GF-D8 (cell line): ENCODE measurements at places on chromosomes 7 and 10.
A peak's percentile ranks its signal among the peaks of the same experiment; 100 is the strongest.

- no peak for DNase-seq
Observed at GRCh38 chr7:44102846-44103565, 1.1 kb upstream of the AEBP1 start.

DNA sequence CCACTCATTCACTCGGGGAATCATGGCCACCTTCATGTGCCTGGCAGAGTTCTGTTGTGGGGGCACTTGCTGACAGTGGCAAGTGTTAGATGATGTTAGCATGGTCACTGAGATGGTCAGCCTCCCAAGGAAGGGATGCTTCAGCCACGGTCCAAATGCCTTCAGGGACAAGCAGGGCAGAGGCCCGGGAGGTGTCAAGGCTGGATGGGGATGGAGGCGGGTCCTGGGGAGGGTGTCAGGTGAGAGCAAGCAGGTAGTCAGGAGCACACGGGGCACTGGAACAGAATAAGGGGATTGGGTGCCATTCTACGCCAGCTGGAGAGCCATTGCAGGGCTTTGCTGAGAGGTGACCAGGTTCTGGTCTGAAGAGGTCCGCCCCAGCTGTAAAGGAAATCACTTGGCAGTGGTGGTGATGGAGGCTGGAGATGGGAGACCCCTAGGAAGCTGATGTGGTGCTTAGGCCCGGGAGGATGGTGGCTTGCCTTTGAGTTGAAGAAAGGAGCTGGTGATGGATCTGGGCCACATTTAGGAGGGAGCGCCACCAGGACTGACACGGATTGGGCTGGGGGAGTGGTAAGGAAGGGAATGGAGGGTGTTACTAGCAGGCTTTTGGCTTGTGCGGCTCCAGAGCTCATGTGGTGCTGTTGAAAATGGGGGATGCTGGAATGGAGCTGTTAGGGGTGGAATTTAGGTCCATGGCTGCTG is 24.1 kb downstream of the AGAP3 start:
- DNase-seq, result no peak

DNA sequence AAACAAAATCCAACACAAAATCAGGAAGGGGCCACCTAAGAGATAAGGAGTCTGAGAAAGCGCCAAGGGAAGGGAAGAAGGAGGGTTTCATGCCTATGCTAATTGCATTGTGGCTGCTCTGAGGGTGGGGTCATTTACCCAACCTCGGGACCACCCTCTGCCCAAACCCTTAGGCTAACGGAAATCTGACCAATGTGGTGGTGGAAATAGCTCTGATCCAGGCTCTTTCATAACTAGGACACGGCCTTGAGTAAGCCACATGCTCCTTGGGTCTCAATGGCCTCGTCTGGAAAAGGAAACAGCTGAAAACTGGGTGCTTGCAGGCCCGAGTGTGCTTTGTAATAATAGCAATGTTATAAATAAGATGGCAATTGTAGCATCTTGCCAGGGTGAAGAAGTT is 14.9 kb upstream of the SRGN start:
- DNase-seq, result peak; percentile 97

DNA sequence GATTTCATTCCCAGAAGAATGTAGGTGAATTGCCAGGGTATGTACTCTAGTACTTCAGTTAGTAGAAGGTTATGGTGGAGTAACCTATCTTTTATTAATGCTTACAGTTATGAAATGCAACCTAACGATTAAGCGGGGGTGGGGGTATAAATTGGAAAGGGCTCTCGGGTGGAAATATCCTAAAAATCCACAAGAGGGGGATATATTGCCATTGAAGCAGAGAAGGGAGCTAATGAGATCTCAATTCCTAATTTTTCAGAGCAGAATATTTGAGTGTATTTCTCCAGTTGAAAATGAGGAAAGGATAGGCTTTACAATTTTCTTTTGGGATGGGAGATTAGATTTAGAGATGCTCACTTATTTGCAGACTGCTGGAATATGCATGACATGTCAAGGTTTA is 90.8 kb downstream of the DNAJB9 start:
- no peak for DNase-seq

GRCh38 chr10:110885932-110886674 is 14.4 kb downstream of the PDCD4 start:
- DNase-seq, result no peak

GRCh38 chr10:116970050-116970449 is 34.9 kb downstream of the SHTN1 start:
- DNase-seq, result no peak

DNA sequence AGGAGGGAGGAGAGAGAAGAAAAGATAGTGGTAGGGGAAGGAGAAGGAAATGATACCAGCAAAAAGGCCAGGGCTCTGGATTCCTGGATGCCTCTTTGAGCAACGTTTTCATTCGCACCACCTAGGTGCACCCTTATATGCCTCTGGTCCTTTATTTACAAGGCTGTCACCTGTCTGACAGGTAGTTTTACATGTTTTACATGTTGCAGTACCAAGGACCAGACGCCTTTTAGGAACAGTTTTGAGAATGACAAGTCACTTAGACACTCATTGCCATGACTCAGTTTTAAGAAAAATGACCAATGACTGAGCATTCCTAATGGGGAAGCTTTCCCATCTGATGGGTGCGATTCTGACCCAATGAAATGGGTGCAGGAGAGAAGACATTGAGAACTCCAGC is 119.8 kb downstream of the GLI3 start:
- no peak for DNase-seq

GRCh38 chr10:4649471-4649870 is 176.5 kb upstream of the AKR1E2 start:
- DNase-seq, result no peak

DNA sequence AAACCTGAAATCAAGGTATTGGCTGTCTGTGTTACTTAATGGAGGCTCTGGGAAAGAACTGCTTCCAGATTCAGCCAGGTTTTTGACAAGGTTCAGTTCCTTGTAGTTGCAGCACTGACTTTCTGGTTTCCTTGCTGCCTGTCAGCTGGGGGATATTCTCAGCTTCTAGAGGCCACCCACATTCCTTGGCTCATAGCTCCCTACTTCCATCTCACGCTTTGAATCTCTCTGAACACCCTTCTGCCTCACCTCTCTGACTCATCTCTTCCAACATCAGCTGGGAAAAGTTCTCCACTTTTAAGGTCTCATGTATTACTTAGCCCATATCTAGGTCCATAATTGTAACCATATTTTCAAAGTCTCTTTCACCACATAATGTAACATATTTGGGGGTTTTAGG is 22.9 kb upstream of the GPR22 start:
- DNase-seq, result no peak

- no peak for DNase-seq
Observed at GRCh38 chr7:69577221-69577620, 21.1 kb upstream of the AUTS2 start.

DNA sequence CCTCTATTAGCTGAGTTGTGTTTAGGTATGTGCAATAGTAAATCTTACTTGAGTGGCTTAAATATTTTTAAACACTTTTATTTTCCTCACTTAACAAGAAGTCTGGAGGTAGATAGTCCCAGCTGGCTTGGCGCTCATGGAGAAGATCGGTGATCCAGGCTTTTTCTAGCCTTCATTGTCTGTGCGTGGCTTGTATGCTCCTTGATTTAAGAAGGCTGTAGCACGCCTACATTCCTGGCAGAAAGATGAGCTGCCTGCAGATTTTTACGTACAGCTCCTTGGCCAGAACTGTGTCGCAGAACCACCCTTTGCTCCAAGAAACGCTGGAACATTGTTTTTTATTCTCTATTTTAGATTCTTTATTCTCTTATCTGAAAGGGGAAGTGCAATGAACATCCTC is 284.1 kb downstream of the KIF20B start:
- no peak for DNase-seq

DNA sequence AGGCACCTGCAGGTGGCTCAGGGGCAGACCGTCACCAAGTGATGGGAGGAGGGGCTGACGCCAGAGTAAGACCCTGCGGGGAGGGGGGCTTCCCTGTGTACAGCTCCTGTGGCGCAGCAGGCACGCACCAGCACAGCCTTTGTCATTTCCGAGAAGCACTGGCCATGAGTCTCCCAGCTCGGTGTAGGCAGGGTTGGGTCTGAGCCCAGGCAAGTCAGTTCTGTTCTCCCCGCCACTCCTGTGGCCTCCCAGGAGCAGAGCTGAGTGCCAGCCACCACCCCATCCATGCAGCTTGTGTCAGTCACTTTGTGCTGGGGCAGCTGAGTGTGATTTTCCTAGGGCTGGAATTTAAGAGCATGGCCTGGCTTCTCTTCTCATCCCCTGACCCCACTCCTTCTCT is 13.2 kb downstream of the CPSF4 start:
- no peak for DNase-seq

- no peak for DNase-seq
Observed at GRCh38 chr10:61992671-61993668, 91.5 kb downstream of the ARID5B start.

DNA sequence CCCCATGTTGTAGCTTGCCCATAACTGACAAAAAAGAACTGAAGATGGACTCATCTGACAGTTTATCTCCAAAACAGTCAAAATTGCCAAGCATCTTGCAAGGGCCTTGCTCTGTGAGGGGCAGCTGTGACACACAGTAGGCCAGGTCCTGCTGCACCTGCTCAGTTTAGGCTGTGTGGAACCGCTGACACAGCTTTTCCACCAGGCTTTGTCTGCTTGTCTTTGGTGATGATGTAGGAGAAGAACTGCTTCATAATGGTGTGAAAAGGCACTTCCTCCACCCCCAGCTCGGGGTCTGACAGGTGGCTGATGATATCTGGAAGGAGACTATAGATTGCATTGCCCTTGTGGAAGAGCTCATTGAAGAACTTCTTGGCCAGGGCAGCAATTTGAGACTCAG is 92.6 kb downstream of the NPSR1 start:
- no peak for DNase-seq

- DNase-seq, result no peak
Observed at GRCh38 chr7:940599-941408, 13.7 kb downstream of the ADAP1 start.

- no peak for DNase-seq
Observed at GRCh38 chr7:44767912-44768627, 19.4 kb downstream of the ZMIZ2 start.

DNA sequence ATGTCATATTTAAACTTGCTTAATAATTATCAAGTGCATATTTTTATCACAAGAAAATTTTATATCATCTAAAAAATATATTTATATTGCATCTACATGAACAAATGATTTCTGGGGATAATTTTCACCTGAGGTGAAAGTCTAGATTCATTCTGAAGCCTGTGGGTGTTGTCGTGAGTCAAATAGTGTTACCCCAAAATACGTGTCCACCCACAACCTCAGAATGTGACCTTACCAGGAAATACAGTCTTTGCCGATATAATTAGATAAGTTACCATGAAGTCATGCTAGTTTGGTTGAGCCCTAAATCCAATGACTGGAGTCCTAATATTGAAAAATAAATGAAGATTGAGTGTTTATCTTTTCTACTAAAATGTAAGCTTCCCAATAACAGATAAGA is 203.0 kb upstream of the MDFIC start:
- no peak for DNase-seq

DNA sequence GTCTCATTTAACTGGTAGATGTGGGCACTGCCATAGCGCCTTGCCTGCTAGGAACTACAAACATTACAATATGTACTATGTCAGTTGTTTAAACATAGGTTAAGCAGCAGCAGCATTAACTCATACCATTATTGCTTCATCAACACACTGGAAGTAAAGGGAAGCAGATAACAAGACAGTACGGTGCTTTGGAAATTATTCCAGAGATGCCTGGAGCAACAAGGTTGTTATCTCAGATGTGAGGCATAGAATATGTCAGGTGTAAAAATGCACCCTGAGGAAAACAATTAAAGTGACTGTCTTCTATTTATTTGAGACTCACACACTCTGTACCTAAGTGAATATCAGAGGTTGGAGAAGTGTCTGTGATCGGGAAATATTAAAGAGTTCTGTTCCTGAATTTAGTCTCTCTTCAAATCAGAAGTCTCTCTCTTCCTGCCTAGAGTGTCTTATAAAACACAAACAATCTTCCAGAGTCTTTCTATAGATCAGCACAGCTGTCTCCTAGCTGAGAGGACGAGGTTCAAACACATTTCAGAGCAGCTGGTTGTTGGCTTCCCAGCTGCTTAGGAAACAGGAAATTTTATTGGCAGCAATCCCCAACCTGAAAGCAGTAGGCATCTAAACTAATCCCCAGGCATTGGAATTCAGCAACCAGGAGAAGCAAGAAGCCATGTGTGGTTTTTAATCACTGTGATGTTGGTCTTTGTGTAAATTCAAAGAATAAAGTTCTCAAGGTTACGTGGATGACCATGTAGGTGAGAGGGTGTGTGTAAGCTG is 994.4 kb upstream of the LRRTM3 start:
- no peak for DNase-seq

- DNase-seq, result peak; percentile 42
Observed at GRCh38 chr7:81768951-81769778, 682 bp downstream of the HGF start.

DNA sequence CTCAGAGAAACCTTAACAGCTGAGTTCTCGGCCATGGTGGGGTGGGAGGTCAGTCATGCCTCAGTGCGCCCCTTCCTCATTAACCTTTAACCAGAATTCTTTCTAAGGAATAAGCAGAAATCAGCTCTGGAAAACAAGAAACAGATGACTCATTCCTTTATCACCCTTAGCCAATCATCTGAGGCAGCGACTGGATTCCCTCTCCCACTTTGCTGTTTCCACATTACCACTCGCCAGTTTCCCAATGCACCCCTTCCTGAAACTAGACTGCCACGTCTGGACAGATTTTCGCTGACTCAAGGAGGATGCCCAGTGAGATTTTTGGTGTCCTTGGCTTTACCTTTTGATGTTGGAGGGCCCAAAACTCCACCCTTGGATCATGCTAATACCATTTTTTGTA is 223.8 kb downstream of the PLXDC2 start:
- DNase-seq, result no peak

GRCh38 chr10:131271195-131271880 is 40.2 kb downstream of the TCERG1L start:
- DNase-seq, result no peak

DNA sequence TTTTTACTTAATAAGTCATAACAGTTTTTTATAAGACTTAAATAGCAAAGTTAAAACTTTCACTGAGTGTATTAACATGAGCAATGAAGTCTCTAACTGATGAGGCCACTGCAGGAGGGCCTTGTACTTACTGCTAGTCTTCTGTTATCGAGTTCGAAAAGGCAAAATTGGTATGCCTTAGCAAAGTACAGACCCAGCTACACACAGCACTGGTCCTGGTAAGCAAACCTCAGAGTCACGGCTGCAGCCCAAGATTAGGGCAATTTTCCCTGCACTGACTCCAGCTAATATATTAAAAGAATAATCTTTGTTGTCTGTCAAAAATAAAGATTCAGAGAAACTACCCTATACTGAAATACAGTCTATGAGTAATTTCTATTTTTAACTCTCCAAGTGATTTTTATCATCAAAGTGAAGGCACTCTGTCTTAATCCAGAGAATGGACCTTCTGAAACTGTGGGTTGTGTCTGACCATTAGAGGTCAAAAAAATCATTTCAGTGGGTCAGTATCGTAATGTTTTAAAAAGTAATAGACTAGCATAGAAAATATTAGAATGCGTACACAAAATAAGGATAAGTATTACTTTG is 85.7 kb downstream of the HBP1 start:
- DNase-seq, result no peak

DNA sequence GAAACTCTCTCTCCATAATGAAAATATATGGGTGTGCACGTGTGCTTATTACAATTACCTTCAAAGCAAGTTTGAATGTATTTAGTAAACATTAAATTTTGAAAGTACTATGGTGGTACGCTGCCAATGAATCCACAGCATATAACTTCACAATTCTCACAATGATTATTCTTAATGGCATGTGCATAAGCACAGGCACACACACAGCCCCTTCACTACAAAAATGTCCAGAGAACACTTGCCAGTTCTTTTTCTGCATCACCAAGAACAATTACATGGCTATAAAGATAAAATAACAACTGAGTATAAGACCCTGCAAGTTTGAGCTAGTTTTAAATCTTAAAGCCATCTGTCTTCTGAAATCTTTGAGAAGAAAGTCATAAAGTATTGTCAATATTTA is 22.2 kb downstream of the SGCE start:
- DNase-seq, result no peak
